ENCODE measurements at places on chromosomes 13 and 19.

DNA sequence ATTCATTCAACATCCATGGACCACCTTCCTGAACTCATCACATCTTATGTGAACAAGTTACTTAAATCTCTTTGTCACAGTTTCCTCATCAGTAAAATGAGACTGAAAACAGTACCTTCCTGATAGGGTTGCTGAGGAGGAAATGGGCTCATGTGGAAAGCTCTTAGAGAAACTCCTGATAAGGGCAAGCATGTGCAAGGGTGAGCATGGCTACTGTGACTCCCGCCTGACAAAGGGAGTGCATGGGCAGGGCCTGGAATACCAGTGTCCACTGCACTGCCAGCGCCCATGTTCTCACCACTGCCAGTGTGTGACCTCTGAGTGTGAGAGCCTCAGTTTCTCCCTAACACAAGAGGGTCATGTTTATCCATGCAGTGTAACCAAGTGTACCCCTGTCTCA is 27.3 kb upstream of the IL17D start:
- no peak for DNase-seq

- no peak for DNase-seq
These were observed 822 bp upstream of the PTPRS start for GRCh38 chr19:5341448-5341820.

- peak; percentile 80 for DNase-seq
These were observed 17.8 kb downstream of the POU2F2 start for GRCh38 chr19:42114412-42114811.

DNA sequence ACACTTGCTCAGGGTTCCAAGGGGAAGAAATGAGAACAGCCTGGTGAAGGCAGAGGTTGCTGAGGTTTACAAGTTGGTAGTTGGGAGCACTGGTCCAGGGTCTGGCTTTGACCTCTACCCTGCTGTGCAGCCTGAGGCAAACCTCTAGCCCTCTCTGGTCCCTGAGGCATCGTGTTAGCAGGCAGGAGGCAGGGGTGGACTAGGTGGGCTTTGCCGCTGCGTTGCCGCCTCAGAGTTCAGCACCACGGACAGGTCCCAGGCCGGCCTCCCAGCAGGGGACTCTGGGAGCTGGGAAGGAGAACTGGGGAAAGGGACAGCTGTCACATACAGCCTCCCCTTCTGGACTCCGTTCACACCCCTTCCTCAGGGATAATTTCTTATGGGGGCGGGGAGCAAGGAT is 3.1 kb downstream of the NCAN start:
- DNase-seq: peak; percentile 83

GRCh38 chr19:23946569-23946968 is 31.9 kb downstream of the ZNF726 start:
- no peak for DNase-seq

DNA sequence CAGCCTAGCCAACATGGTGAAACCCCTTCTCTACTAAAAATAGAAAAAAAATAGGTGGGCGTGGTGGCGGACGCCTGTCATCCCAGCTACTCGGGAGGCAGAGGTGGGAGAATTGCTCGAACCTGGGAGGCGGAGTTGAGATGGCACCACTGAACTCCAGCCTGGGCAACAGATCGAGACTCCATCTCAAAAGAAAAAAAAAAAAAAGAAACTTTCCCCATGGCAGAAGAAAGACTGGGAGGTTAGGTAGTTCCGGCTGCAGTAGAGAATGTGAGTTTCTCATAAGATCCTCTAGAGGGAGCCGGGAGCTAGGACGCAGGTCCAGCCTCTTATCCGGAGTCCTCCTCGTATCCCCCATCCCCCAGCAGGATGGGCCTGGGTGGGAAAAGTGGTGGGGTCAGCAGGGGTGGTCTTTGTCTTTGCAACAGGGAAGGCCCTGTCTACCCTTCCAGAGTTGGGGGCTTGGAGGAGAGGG is 13.2 kb upstream of the CREB3L3 start:
- DNase-seq: peak; percentile 72

DNA sequence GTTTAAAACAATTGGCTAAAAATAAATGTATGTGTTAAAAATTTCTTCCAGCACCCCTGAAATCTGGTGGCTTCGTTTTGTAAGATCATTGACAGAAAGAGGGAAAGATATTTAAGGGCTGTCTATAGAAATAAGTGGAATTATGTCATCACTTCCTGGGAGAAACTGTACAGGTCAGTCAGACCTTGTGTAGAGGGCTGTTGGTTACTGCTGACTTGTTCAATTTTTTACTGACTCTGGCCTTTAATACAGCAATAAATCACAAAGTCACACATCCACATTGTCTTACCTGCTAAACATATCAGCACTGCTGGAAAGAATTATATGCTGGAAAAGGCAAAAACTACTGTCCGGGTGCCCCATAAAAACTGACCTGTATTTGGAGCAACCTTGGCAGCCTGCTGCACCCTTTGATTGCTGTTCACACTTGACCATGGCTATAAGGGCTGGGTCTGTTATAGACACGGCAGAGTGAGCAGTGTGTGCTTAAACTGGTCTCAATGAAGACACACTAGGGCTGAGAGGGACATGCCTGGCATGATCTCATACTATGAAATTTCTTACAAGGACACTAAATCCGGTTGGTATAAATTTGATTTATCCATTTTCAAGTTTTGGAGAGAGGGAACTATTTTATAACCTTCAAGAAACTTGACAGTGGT is 162.1 kb downstream of the NHLRC3 start:
- no peak for DNase-seq

DNA sequence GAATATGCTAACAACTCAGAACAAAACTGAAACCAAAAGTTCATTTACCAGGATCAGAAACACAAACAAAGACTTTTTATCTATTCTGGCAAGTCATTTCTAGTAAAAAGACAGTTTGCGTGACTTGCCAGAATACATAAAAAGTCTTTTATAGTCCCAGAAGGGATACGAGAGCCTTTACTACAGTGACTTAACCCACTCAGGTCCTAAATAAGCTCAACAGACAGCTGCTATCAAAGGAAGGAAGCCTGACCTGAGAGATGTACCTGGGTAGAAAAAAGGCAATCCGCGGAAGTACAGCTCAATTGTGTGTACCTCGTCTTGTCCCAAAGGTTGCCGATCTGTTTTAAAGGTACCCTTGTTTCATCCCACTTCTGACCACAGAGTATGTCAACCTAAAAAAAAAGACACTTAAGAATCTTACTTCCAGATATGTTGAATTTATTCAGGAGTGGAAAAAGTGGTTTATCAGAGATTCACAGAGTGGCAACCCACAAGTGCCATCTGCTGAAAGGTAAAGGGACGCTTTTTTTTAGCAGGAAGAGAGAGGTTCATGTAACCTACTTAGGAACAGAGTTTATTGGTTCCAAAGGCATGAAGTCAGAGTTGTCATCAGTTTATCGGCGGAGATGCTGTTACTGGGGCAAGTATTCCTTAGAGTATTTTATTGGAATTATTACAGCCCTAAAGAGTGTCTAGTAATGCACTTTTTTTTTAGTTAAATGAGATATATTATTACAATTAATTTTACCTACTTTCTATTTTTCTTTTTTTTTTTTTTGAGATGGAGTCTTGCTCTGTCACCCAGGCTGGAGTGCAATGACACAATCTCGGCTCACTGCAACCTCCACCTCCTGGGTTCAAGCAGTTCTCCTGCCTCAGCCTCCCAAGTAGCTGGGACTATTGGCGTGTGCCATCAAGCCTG is 69.7 kb upstream of the C1QTNF9B start:
- DNase-seq: no peak

GRCh38 chr13:55001881-55002280 is 1973.3 kb downstream of the OLFM4 start:
- no peak for DNase-seq

DNA sequence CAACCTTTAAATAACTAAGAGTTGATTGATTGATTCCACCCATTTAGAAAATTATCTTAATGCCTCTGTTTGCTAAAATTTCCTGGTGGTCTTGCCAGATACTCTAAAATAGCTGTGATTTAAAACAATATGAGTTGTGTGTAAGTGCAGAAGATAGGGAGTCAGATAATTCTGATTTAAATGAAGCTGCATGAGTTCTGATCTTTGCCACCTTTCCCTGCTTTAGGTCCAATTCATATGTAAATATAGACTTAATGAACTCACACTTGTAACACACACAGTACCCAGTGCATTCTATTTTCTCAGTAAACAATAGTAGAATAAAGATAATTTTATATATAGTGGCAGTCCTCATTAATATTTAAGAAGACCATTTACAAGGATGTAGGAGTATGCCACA is 981.8 kb downstream of the SLITRK1 start:
- no peak for DNase-seq

DNA sequence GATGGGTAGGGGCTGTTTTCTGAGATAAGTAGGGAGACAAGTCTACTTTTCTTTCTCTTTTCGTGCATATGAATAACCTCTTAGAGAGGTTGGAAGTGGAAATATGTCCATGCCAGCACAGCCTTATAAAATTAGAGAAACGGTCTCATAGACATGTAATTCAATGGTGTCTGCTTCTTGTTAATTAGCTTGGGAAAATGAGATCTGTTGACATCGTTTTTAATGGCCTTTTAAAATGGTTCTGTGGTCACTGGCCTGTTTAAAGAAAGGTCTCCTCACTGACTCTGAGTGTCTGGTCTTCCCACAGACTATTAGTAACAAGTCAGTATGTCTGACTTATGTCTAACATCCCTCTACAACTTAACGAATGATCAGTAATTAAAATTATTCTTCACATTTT is 487.1 kb downstream of the SLITRK6 start:
- no peak for DNase-seq
